ENCODE measurements at places on chromosomes 12 and 14. TPM values are rescaled to one million over a fixed set of nuclear protein-coding genes. Genes with fewer than 3 reads are reported as not detected.

The KCNH5 gene
- not detected for total RNA-seq

The IQSEC3 gene
- total RNA-seq, result not detected

The CD163L1 gene
- total RNA-seq, result 0.28 TPM

The EPYC gene
- not detected for total RNA-seq

The UNG gene
- total RNA-seq, result 88.4 TPM

The TEX22 gene
- total RNA-seq, result 0.19 TPM

The GPR65 gene
- total RNA-seq, result not detected

The PTPRB gene
- 0.72 TPM for total RNA-seq

The TMED10 gene
- 327 TPM for total RNA-seq

The GPR68 gene
- 0.03 TPM for total RNA-seq

The GDF11 gene
- 5.0 TPM for total RNA-seq

The OR4K2 gene
- total RNA-seq, result not detected

The HOXC6 gene
- total RNA-seq, result 5.3 TPM

The DDN gene
- total RNA-seq, result 0.77 TPM
